Calu3 (cell line): ENCODE measurements at places on chromosomes 1 and 21.
A peak's percentile ranks its signal among the peaks of the same experiment; 100 is the strongest.

- DNase-seq = no peak
These were observed 19.5 kb downstream of the STK40 start for GRCh38 chr1:36366091-36366661.

- DNase-seq = no peak
These were observed 1.4 kb downstream of the DAB1 start for GRCh38 chr1:57422271-57423134.

DNA sequence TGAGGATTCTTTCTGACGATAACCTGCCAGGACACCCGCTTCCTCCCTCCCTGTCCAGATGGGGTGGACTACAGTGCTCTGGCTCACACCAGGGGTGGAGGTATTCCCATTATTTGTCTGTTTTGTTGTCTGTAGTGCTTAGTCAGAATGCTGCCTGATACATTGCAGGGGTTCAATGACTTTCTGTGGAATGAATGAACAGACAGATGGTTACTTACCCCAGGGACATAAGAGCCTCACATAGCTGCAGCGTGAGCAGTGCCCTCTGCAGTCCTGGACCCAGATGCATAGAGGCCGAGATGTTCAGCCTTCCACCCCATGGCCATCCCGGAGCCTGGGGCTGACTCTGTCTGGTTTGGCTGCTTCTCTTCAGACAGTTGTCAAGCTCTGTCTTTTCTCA lies 13.0 kb upstream of the F3 start:
- DNase-seq = no peak

DNA sequence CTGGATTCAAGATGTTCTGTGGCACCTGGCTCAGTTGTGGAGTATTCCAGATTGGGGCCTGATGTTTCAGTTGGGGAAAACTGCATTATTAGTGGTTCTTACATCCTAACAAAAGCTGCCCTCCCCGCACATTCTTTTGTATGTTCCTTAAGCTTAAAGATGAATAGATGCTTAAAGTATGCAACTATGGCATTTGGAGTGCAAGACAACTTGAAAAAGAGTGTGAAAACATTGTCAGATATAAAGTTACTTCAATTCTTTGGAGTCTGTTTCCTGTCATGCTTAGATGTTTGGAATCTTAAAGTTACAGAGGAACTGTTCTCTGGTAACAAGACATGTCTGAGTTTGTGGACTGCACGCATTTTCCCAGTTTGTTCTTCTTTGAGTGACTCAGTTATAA lies 7.2 kb downstream of the FPGT start:
- DNase-seq = no peak

GRCh38 chr1:47575855-47576757 lies 138.3 kb downstream of the FOXD2 start:
- no peak for DNase-seq

- DNase-seq = peak; percentile 42
These were observed 53.2 kb downstream of the SYT2 start for GRCh38 chr1:202656951-202657646.

DNA sequence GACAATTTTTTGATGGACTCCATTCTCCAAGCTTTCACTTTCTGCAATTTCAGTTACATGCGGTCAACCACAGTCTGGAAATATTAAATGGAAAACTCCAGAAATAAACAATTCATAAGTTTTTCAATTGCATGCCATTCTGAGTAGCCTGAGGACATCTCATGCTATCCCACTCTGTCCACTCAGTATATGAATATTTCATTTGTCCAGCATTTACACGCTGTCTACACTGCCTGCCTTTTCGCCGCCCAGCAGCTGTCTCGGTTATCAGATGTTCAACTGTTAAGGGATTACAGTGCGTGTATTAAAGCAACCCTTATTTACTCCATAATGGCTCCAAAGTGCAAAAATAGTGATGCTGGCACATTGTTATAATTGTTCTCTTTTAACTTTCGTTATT lies 116.3 kb downstream of the ADSS2 start:
- DNase-seq = no peak

GRCh38 chr1:224780736-224781135 lies 148.7 kb upstream of the DNAH14 start:
- no peak for DNase-seq

GRCh38 chr1:75469586-75470173 lies 141.2 kb downstream of the SLC44A5 start:
- no peak for DNase-seq

DNA sequence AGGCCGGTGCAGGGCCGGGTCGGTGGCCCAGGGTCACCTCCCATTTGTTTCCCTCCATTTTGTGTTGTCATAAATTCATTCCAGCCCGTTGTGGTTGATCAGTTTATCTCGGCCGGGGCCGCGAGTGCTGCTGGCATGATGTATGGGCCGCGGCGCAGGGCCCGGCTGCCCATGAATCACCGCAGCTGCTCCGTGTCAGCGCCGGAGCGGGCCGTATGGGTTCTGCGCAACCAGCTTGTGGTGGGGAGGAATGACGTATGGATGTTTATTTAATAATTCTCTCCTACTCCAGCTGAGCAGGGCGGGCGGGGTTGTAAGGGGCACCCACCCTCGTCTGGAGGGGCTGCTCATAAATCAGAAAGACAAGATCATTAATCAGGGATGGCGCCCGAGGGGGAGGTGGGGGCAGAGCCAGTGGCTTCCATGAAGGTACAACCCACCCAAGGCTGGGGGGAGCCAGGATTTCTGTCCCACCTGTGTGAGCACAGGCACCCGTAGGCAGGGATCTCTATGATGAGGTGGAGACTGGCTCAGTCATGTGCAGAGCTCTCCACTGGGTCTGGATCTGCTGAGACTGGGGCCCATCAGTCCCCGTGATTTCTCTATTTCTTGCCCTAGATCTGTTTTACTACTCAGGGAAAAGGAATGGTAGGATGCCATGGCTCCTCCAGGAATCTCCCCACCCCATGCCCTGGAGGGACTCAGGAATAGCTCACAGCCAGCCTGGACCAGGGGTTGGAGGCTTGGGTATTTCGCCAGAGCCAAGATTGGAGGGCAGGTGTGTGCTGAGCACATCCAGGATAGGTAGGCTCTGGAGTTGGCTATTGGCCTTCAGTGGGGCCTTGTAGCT lies 27.8 kb downstream of the TMEM53 start:
- no peak for DNase-seq

DNA sequence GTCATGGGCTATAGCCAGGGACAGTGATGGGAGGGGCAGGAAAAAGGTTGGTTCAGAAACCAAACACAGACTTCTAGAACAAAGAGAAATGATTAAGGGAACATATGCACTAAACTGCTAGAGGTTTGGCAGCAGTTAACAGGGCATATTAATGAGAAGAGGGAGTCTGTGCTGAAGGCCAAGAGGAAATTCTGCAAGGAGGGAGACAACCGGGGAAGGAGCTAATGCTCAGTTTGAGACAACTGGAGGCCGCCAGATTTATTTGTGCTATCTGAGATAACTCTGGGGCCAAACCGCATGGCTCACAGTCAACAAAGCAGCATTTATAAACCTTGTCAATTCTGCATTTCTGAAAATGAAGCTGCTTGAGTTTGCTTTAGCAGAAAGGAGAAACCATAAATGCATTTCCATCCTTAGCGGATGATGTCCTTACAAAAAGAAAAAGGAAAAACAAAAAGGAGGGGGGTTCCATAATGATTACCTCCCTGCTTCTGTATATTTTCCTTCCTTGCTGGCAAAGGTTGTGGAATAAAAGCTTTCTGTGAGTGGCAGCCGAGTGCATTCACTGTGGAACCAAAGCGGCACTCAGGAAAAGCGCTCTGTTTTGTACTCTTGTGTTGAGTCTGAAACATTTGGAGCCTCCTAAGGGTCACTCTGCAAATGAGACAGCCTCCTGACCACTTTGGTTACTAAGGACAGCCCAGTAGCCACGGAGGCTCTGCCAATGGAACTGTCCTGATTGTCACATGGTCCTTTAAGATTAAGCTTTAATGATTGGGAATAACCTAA lies 70.3 kb downstream of the SIM2 start:
- DNase-seq = no peak

- DNase-seq = no peak
These were observed 79.2 kb downstream of the MAN1C1 start for GRCh38 chr1:25695771-25696311.

DNA sequence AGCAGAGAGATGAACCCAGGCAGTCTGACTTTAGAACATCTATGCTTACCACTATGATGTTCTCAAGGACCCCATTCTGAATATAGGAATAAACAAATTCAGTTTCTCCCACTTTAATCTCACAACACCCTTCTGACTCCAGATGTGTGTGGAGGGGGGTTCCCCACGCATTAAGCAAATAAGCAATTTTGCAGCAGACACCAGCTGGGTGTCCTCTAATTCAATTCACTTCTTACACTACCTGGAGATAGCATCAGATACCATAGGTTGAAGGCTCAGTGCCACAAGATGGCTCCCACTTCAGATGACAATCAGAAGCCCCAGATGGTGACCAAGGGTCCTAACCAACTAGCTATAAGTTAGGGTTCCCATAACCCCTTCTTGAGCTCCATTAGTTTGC lies 30.3 kb upstream of the CEP350 start:
- no peak for DNase-seq

- no peak for DNase-seq
These were observed 22.0 kb upstream of the FAM131C start for GRCh38 chr1:16095447-16095846.

DNA sequence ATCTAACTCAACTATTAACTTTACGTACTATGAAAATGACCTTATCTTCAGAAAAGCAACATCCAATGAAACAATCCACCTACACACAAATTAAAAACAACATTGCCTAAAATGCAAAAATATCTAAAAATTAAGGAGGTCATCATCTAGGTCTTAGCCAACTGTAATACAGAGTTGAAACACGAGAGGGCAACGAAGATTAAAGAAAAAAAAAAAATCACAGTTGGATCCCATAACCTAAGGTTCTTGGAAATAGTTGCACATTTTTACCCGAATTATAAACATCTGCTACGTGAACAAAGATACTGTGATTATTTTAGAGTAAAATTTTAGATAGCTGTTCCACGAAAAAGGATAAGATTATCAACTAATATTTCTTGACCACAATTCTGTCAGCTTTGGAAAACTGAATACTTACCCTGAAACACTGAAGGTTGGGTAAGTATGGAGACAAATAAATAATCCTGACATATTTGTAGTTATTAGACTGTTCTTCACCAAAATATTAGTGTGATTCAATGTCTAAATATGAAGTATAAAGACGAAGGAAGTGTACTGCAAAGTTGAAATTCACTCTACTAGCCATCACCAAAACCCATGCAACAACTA lies 88.0 kb upstream of the AK4 start:
- DNase-seq = peak; percentile 19

DNA sequence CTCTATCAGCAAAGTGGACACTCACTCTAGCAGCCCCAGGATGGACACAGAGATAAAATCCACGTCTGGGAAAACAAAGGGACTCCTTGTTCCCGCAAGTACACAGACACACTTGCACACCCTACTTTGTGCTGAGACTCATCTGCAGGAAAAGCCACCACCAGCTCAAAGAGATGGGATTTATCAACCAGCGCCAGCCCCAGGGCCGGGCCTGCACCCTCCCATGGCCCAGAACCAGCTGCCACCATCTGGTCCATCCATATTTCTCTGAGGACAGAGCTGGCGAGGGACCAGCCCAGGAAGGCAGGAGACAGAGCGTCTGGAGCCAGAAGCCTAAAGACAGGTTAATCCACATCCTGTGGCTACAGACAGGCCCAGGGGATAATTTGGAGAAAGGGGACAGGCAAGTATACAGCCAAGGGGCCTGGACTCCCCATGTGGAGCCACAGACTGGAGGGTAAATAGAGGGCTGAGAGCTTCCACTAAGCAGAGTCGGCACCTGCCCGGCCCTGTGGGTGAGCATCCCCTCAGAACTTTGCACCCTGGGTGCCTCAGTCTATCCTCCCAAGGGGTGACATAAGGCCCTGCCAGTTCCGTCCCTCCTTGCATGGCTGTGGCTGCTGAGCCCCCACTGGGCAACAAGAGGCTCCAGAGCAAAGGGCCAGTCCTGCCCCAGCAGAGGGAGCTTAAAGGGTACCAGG lies 233.9 kb downstream of the PTPRU start:
- DNase-seq = no peak

DNA sequence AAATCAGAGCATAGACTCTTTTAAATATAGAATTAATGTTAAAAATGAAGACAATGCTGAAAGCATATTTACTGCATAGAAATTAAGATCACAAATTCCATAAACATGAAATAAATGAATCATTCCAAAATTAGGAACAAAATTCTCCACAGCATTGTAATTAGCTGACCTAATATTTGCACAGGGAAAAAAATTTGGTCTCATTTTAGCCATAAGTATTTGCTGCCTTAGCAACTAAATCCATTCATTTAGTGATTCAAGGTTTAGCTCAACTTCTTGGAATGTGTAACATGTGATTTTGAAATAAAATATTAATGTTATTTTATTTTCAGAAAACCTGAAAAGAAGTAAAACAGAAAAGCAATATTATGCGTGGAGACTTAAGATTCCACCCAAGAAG lies 25.5 kb downstream of the ADAMTS5 start:
- DNase-seq = no peak

- no peak for DNase-seq
These were observed 12.3 kb upstream of the CDC42 start for GRCh38 chr1:22040286-22040623.

GRCh38 chr1:227559926-227560325 lies 3.4 kb upstream of the ZNF678 start:
- no peak for DNase-seq

DNA sequence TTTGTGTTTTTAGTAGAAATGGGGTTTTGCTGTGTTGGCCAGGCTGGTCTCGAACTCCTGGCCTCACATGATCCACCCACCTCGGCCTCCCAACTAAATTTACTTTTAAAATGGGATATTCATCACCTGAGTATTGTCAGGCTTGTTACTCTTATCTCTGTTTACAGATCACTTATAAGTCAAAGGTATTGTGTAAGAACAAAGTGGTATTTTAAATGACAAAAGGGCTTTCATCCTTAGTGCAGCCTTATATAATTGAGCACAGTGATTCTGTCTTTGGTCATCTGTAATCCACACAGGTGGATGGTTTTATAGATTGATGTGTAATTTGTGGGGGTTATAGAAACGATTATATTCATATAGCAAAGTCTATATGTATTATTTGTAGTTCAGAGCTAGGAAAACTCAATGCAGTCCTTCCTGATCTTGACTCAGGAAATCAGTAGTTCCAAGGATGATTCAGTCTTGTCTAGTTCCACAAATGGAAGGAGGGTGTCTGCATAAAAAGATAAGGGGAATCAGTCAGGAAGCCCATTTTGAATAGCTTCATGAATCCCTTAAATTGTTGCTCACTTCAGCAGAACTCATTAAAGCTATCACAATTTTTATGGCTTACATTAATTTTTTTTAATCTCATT lies 34.6 kb downstream of the STXBP3 start:
- DNase-seq = no peak

- DNase-seq = no peak
These were observed 743 bp downstream of the TOMM20 start for GRCh38 chr1:235127732-235128455.
